Smooth muscle cell of the brain vasculature (primary cell): ENCODE measurements at places on chromosomes 13 and 19.

DNA sequence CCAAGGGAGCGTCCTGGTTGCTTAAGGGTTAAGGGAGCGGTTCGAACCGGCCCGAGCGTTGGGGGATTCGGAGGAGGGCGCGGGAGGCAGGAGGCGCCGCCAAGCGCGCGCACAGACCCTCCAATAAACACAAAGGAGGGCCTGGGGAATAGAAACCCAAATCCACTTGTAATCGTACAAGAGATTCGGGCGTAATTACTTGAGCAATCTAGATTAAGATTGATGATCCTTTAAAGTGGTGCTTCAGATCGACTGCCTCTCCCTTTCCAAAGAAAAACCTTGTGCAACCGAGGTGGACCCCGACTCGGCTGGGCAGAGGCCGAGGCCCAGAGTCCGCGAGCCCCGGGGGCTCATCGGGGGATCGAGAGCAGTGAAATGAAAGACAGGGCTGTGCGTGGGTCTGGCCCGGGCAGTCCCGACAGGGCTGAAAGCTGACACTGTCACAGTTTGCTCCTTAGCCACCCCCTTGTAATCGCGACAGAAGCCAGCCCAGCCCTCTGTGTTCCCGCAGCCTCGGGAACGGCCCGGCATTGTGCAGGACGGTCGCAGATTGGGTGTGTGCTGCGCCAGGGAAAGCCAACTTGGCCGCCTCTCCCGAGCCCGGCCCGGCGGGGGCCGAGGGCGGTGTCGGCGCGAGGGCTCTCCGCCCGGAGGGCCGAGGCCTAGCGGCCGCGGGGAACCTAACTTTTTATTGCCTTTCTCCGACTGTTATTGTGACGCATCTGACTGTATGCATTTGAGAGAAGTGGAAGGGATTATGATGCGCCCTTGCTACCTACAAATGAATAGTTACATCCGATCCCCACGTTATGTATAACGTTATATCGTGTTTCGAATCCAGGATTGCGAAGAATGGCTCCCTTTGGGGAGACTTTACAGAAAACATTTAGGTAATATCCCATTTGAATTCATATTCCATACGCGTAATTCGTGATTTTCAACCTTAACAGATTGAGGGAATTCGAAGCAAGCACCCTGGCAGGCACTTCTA is 5.5 kb downstream of the MAB21L1 start:
- no peak for DNase-seq

- DNase-seq, result no peak
Measured at GRCh38 chr13:95298971-95299621, 2.2 kb downstream of the ABCC4 start.

DNA sequence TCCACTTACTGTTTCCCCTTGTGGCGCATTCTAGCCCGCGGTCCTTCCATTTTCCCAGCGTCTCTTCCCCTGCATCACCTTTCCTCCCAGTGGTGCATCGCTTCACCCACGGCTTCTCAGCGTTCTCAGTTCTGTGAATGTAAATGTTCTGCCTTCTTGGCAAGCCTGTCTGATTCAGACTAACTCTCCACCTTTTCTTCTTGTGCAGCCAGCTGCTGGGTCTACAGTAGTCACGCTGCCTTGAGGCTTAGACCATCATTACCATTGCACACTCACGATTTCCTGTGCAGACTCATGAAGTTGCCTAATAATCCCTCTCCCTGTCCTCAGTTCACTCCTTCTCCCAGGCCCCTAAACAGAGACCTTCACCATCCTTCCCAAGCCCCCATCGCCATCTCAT is 75.0 kb downstream of the DHRS12 start:
- no peak for DNase-seq

DNA sequence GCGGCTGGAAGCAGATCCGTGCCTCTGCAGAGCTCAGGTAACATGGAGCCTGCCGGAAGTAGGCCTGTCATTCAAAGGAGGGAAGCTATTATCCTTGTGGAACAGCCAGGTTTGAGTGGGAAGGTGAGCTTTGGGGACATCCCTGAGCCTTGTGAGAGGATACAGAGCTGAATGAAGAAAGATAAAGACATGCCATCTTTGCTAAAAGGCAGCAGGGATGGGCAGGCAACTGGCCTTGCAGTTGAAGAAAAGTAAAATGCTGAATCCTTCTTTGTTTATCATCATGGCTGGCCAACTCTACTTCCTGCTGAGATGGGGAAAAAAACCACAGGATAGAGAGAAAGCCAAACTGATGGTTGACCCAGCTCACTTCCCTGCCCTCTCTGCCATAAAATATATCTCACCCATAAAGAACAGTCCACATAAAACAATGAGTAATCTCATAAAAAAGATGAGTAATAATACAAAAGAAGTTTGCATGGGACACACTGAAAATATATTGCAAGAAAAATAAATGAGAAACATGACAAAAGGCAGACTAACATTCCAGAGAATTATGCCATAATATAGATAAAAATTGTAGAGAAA is 226.3 kb downstream of the DLEU7 start:
- DNase-seq, result no peak
